Stimulated activated CD4-positive, alpha-beta T cell treated with anti-CD3 and anti-CD28 coated beads, Interleukin-4, amount 100 ng/mL, for 24 hours (primary cell): ENCODE measurements at places on chromosomes 7 and 10.

DNA sequence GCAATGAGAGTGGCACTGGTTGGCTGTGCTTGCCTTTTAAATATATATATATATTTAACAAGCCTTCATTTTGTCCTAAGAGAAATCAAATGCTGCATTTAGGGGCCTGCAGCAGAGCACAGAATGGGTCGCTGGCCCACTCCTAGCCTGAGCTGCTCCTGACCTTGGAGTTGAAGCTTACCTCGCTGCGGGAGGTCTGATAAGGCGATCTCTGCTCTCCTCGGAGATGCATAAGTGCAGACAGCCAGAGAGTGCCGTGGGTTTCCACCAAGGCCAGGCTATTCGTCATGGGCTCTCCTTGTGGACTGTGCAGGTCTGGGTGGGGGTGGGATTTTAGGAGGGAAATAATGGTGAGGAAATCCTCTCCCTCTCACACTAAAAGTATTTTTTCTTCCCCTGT lies 99.5 kb upstream of the IKZF1 start:
- no peak for DNase-seq

DNA sequence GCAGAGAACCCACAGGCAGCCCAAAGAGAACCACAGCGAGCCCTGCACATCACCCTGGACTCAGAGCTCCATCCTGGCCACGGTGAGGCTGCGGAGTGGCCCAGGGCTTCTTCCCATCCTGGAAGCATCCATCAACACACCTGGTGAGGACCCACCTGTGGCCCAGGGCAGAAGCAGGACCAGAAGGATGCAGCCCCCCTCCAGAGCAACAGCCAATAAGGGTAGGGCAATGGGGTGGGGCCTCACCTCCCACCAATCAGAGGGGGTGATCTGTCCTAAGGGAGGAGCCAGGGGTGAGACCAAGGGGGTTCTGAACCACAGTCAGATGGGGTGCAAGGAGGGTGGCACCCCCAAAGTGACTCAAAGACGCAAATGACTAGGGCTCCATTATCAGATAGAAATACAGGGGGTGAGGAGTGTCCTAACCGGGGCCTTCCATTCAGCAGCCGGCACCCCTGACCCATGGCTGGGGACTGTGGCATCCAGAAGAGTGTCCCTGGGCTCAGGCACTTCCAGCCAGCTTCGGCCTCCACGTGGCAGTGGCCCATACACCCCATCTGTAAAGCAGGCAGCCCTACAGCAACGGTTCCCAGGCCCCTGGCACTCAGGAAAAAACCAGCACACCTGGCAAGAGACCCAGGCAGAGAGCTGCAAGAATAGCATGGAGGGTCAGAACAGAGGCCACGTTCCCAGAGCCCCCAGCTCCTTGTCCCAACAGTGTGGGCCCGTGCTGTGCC lies 36.9 kb downstream of the STK32C start:
- DNase-seq = no peak

DNA sequence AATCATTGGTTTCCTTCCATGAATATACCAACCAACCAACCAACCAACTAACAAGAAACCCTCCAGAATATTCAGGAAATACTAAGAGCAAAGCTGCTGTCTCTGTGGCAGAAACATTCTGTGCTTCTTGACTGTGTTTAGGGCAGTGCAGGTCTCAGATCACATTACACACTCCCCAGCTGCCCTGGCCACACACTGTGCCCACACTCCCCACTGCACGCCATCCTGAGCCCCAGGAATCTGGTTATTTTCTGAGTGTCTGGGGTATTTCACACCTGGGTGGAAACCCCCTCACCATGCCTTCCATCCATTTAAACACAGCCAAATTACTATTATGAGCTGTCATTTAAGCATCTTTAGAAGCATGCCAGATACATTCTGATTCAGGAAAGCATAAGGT lies 183.7 kb upstream of the ANK3 start:
- peak; percentile 73 for DNase-seq

DNA sequence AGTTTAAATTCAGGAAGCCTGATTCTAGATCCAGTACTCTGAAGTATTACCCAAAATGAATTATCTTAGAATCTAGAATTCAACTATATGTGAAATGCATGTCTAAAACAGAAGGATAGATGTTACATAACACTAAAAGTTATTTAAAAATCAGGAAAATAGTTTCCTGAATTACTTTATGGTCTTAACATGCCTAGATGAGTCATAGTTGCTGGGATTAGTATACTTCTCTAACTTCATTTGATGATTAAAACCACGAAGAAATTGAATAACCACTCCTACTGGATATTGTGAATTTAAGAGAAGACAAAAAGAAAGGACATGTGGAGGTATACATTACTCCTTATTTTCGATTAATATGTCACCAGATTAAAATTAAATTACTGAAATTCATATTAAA lies 65.5 kb downstream of the ATAD1 start:
- no peak for DNase-seq

DNA sequence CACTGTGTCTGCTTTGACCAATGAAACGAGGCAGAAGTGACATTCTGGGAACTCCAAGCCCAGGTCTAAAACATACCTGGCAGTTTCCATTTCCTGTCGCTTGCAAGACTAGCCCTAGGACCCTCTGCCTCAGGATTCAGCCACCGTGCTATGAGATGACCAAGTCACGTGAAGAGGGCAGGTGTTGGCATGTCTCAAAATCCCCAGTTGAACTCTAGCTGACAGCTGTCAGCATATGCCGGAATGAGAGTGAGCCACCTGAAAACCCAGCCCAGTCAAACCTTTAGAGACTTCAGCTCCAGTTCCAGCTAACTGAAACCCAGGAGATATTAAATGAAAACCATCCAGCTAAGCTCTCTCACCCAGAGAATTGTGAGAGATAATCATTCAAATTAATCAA lies 89.9 kb upstream of the PPP1R3A start:
- DNase-seq = no peak

DNA sequence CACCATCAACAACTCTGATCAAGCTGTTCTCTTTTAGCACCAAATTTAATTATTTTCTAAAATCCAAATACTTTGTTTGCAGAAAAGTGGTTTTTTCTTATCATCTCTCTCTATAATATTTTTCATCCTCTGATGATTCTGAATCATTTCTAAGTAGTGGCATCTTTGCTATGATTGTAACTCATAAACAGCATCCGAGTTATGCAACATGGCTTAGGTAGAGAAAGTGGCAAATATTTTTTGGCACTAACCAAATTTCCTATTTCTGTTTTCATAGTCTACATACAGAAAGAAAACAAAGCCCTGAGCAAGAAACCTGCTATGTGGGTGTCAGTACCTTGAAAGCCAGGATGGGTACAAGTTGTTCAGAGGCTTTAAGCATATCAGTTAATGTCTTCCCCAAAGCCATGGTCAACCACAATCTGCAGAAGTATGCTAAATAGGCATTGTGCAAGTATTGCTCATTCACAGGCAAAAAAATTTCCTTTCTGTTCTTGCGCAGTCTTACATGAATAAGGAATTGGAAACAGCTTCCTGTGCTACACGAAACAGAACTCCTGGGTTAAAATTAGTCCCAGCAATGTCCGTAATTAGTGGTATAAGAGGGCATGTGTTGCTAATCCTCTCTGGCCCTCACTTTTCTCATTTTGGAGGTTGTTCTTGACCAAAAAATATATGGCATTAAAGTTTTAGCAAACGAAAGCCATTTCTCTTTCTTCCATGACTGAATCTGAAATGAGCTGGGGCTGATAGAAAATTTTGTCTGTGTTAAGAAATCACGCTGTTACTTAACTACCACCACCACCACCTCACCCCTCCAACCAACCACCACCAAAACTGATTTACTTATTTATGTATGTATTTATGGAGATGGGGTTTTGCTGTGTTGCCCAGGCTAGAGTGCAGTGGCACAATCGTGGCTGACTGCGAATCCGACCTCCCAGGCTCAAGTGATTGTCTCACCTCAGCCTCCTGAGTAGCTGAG lies 325.6 kb upstream of the MAGI2 start:
- DNase-seq = no peak

DNA sequence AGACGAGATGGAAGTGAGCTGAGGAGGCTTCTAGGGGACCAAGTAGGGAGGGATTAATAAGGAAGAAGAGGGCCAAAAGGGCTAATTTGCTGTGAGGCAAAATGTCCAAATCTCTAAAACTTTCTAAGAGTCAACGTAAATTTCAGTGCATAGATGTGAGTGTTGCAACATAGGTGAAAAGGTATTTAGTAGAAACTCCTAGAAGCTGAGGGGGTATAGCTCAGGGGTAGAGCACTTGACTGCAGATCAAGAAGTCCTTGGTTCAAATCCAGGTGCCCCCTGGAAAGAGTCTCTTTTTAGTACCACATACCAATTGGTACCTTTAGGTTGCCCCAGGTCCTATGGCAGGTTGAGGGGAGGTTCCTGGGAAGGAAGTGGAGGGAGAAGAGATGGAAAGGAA lies 48.7 kb upstream of the ZNF746 start:
- no peak for DNase-seq

GRCh38 chr7:95599069-95599468 lies 2.8 kb upstream of the PDK4 start:
- no peak for DNase-seq

- no peak for DNase-seq
These were observed at the start of gene GTF2I for GRCh38 chr7:74657692-74658177. Gene GTF2I (plus strand): TSS chr7:74657718. CDS start chr7:74689129, 31,411 bp downstream.
